ENCODE measurements at places on chromosomes 5 and 9. TPM values are rescaled to one million over a fixed set of nuclear protein-coding genes. Genes with fewer than 3 reads are reported as not detected.

- DNase-seq: no peak
These were observed 170.5 kb upstream of the SMIM23 start for GRCh38 chr5:171614971-171615653.

DNA sequence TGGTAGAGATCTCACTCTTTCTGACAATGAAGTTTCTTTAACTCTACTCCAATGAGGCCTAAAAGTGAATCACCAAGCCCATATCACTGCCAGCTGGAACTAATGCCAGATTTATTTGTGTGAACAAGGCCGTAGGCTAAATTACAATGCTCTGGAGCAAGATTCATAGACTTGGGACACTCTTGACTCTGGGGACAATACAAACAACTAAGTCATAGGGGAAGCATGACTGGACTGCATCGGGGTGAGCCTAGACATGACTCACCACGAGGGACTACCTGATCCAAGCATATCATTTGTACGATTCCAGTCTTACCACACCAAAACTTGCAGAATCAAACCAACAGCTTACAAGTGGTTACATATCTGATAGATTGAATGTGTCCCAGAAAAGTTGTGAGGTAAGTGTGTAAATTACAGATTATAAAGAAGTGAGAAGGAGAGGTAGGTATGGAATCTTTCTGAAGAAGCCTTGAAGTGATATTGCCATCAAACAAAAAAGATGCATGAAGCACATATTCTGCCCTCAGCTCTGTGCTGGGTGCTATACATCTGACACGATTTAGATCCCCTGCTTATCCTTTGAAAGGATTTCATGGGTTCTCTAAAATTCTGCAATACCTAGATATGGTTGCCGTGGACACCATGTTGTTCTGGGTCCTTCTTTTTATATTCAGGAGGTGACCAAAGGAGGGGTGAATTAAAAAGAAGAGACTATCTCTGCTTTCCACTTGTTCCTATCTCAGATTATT lies 199.3 kb upstream of the PDE4D start:
- no peak for DNase-seq

GRCh38 chr5:35228310-35228709 lies 2.0 kb downstream of the PRLR start:
- no peak for DNase-seq

DNA sequence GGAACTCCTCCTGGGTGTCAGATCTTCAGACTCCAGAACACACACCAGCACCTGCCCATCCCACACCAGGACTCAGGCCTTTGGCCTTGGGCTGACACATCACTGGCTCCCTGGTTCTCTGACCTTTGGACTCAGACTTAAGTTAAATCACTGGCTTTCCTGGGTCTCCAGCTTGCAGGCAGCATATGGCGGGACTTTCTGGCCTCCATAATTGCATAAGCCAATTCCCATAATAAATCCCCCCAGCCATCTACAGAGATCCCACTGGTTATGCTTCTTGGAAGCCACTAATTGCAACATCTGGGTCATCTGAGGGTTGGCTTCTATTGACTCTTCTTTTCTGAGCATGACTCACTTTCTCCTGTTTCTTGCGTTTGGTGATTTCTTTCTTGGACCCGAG lies 80.3 kb upstream of the SARDH start:
- no peak for DNase-seq

DNA sequence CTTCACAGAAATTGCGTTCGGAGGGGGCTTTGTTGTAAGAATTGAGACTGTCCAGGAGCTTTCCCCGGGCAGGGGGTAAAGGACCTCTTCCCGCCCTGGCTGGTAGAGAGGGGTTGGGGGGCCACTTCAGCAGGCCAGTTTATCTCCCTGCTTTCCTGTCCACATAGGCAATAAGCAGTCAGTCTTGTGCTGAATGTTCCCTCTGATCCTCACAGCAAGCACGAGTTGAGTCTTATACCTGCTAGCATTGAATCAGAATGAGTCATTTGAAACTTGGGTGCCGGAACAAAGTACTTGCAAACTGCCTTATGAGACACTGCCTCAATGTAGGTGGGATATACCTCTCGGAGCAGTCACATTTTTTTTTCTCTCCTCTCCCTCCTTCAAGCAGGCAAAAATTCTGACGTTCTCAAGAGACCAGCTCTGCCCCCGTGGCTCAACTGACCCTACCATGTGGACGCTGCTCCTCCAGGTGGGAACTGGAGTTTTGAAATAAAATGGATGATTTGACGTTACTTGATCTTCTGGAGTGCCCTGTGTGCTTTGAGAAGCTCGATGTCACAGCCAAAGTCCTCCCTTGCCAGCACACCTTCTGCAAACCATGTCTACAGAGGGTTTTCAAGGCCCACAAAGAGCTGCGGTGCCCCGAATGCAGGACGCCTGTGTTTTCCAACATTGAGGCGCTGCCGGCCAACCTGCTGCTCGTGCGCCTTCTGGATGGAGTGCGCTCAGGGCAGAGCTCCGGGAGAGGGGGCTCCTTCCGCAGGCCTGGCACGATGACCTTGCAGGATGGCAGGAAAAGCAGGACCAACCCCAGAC lies 1.3 kb downstream of the SH3RF2 start:
- DNase-seq: no peak

DNA sequence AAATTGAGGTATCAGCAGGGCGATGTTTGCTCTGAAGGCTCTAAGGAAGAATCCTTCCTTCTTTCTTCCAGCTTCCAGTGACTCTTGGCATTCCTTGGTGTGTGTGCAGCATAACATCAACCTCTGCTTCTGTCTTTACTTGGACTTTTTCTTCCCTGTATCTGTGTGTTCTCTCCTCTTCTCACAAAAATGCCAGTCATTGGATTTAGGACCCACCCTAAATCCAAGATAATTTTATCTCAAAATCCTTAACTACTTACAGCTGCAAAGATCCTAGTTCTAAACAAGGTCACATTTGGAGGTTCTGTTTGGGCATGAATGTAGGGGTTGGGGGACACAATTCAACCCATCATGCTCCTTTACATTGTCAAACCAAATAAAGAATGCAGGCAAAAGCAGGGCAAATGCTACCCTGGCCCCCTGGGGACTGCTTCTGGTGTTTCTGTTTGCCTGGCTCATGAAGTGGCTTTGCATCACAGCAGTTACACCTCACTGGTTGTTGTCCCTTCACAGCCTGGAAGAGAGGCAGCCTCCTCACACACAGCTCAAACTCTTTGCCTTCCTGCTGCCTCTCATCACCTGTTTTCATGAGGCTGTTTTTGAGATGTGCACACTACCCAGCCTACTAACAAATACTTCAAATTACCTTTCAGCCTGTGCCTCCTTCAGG lies 64.8 kb upstream of the PLCXD3 start:
- DNase-seq: no peak

DNA sequence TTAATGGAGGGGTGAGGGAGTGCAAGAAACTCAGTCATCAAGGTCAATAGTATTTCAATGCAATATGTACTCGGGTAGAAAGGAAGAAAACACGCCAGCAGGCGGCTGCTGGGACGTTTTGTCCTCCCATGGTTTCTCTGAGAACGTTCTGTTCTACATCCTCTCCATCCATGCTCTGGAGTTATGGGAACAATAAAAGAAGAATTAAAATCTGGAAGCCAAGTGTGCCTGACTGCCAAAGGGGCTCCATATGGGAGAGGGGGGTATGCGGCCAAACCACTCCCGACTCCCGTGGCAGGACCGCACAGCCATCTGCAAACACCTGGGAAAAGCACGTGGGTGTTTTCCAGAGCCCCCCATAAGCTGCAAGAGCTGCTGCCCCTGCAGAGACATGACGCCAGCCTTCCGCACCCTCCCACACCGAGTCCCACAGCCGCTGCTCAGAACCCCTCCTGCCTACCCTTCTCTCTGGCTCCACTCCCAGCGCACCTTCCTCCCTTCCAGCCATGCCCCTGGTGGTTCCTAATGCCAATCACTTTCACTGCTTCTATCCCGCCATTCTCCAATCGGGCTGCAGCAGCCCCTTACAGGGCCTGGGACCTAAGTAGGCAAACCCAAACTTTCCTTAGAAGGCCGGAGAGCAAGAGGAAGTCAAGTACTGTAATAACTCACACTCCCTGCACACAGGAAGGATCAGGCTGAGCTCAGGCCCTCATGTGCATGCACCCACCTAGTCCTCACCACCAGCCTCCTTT lies 241.6 kb downstream of the SYK start:
- DNase-seq: no peak

DNA sequence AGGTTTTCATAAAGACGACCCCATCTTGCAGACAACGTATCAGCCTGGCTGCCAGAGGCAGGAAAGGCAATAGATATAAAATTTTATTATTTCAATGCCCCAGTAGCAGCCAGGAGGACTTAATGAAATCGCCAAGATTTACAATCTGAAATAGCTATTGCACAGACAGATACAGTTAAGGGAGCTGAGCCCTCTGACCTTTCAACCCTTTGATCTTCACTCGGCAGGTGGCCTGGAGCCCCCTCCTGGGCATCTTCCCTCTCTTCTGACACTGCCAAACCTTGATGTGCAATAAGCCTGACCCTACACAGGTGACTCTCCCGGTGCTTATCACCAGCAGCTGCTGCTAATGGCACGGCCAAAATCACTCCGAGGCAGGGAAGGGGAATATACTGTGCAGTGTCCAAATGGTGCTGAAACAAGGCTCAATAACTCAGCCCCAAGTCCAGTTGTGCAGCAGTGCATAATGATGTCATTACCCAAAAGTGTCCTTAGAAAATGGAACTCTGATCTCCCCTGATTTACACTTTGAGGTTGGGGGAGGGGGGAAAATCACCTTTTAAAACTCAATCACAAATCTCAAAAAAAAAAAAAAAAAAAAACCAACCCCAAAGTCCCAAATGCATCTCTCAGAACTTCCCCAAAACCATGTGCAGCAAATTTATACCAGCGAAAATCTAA lies 242.0 kb downstream of the CRB2 start:
- no peak for DNase-seq

- no peak for DNase-seq
These were observed 20.6 kb downstream of the SLC38A9 start for GRCh38 chr5:55691265-55692105.

- no peak for DNase-seq
These were observed 62.3 kb upstream of the CDH18 start for GRCh38 chr5:20050262-20050661.

- no peak for DNase-seq
These were observed 292.9 kb downstream of the MED10 start for GRCh38 chr5:6085341-6085860.

DNA sequence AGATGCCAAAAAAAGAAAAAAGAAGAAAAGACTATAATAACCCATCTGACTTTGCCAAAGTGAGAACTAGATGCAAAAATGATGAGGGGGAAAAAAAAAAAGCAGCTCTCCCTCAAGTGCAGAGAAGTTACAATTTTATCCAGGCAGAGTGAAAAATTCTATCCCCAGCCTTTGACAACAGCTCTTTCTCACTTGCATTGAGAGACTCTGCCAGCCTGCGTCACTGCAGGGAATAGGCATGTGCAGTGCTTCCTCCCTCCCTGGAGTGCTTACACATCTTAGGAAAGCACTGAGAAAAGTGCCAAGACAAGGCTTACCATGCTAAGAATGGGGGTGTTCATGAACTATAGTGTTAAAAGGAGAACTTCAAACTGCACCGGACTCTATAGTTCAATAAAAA lies 418.6 kb upstream of the TYRP1 start:
- peak; percentile 28 for DNase-seq

GRCh38 chr5:95718738-95719137 lies 12.4 kb upstream of the RHOBTB3 start:
- no peak for DNase-seq

DNA sequence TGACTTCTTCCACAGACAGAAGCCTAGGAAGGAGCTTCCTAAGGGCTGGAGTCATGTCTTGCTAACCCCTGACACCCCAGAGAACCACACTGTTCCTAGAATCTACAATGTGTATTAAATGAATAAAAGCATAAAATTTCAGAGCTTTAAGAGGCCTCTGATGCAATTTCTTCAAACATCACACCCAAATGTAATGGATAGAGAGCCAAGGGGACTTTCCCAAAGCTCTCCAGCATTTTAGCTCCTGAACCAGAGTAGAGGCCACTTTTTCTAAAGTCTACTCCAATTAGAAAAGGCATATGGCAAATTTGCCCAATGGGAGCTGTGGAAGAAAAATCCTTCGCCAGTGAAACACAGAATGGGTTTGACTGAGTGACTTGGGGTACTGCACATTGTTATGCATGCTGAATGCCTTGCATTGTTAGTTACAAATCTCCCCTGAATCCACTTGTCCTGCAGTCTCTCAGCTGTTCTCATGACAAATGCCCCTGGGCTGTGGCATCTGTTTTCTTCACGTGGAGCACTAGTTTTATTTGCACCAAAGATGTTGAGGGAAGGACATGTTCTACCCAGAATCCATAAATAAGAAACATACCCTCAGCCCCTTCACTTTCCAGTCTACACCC lies 334.0 kb downstream of the ASTN2 start:
- DNase-seq: no peak

DNA sequence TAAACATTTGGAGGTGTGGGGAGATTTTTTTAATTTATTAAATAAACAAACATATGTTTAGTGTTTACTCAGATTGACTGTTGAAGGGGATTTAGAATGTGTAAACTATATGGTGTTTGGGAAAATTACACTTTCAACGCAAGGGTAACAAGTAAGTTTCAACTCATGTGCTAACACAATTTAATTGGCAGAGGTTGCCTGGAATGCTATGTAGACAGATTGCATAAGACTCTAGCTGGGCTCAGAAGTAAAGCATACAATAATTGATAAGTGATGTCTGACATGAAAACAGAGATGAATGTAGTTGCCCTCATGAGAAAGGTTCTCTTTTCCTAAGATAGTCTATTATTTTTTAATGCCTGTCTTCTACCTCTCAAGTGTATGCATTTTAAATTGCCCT lies 617.4 kb downstream of the KCTD16 start:
- no peak for DNase-seq

- no peak for DNase-seq
These were observed 312.1 kb upstream of the EFNA5 start for GRCh38 chr5:107982703-107983425.

DNA sequence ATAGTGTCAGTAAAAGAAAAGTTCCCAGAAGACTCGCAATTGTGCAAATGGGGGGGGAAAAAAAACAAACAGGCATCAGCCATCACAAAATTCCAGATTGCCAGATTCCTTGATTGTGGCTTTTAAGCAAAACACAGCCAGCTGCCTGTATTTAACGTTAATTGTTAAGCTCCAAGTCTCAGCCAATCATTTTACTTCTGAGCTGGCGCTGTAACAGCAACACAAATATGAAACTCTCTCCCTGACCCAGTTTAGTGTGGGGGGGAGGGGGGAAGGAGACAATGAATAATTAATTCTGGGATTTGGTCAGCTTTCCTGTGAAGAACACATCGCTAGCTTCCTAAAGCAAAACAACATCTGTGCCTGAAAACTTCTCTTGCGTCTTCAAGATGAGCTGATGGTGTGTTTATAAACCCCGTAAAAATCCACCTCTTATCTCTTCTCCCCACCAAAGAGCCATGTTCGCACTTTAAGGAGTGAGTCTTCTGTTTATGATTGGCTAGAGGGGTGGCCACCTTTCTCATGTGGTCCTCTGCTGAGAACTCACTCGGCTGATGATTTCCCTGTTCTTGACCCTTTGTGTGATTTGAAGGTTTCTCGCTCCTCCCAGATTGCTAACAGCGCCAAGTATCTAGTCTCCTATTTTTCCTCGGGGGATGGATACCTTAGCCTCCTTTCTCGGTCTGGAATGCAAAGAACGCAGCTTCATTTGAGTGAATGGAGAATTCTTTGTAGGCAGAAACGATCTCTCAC lies 160.2 kb upstream of the DAPK1 start:
- no peak for DNase-seq

SKP1 gene
- 178 TPM for total RNA-seq

ZNF608 gene
- total RNA-seq: 95.6 TPM

SV2C gene
- total RNA-seq: 1.7 TPM

CDKN2A gene
- total RNA-seq: not detected

PCDHB8 gene
- total RNA-seq: 8.6 TPM
